Stimulated activated naive B cell treated with anti-CD40 and anti-IgM and Interleukin-4, amounts not matched to agents 10 μg/mL and 1 μg/mL and 100 μg/mL, for 72 hours (primary cell): ENCODE measurements at places on chromosomes 1 and 21.

- H3K4me1 ChIP-seq: no peaks in the 10 kb centered on the region
- no peak for DNase-seq
- H3K4me3 ChIP-seq: no peak overlapping the region
- H3K36me3 ChIP-seq: no peaks in the 10 kb centered on the region
- peaks cover 29% of the 10 kb centered on the region for H3K27me3 ChIP-seq
- H3K27ac ChIP-seq: no peak overlapping the region
These were observed 19.8 kb upstream of the PRDM16 start for GRCh38 chr1:3049164-3049563.

- DNase-seq: no peak
- H3K36me3 ChIP-seq: peaks cover 10% of the 10 kb centered on the region
- no peaks in the 10 kb centered on the region for H3K27me3 ChIP-seq
- peaks cover 2% of the 10 kb centered on the region for H3K4me1 ChIP-seq
- H3K27ac ChIP-seq: no peak overlapping the region
These were observed 71.7 kb downstream of the APP start for GRCh38 chr21:26098772-26099397.

GRCh38 chr1:46179138-46180081, 3.1 kb upstream of the P3R3URF start:
- H3K4me1 ChIP-seq: peaks cover 9% of the 10 kb centered on the region
- peak; percentile 46 for DNase-seq
- no peak overlapping the region for H3K27ac ChIP-seq
- H3K36me3 ChIP-seq: no peaks in the 10 kb centered on the region
- H3K27me3 ChIP-seq: no peaks in the 10 kb centered on the region

- H3K27me3 ChIP-seq: no peaks in the 10 kb centered on the region
- no peak overlapping the region for H3K4me3 ChIP-seq
- no peak overlapping the region for H3K27ac ChIP-seq
- H3K4me1 ChIP-seq: no peaks in the 10 kb centered on the region
- no peaks in the 10 kb centered on the region for H3K36me3 ChIP-seq
These were observed 876.6 kb downstream of the MRPL39 start for GRCh38 chr21:24730661-24731060.

GRCh38 chr21:37374027-37374426, 7.5 kb downstream of the DYRK1A start:
- no peaks in the 10 kb centered on the region for H3K27me3 ChIP-seq
- no peak overlapping the region for H3K27ac ChIP-seq
- H3K4me3 ChIP-seq: no peak overlapping the region
- peaks cover 82% of the 10 kb centered on the region for H3K4me1 ChIP-seq
- peaks cover 19% of the 10 kb centered on the region for H3K36me3 ChIP-seq

GRCh38 chr1:228343191-228343661, 63.4 kb downstream of the TRIM11 start:
- H3K36me3 ChIP-seq: peaks cover 1% of the 10 kb centered on the region
- H3K27ac ChIP-seq: no peak overlapping the region
- no peak for DNase-seq
- no peaks in the 10 kb centered on the region for H3K27me3 ChIP-seq
- no peak overlapping the region for H3K4me3 ChIP-seq
- H3K4me1 ChIP-seq: no peaks in the 10 kb centered on the region
